ENCODE measurements at places on chromosomes 11 and 22.
A peak's percentile ranks its signal among the peaks of the same experiment; 100 is the strongest.

DNA sequence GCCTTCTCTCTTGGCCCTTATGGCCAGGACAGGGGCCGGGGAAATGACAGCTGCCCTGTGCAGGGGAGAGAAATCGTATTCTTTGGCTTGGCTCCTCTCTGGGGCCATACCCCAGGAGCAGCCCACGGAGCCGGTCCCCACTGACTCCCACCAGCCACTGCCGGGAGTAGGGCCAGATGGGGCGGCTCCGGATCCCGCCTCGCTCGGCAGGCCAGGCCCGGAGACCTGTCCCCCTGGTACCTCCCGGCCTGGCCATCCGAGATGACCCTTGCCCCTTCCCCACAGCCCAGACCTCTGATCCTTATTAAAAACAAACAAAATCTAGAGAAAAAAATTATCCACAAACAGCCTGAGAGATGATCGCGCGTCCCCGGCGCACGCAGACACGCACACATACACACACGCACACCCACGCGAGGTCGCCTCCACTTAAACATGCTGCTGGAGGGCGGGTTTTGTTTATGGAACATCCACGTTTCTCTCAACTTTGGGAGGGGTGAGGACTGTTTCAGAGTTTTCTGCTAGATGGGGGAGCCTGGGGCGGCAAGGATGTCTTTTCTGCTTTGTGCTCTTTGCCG, 59.1 kb downstream of the IGLL1 start:
- no peak for DNase-seq

DNA sequence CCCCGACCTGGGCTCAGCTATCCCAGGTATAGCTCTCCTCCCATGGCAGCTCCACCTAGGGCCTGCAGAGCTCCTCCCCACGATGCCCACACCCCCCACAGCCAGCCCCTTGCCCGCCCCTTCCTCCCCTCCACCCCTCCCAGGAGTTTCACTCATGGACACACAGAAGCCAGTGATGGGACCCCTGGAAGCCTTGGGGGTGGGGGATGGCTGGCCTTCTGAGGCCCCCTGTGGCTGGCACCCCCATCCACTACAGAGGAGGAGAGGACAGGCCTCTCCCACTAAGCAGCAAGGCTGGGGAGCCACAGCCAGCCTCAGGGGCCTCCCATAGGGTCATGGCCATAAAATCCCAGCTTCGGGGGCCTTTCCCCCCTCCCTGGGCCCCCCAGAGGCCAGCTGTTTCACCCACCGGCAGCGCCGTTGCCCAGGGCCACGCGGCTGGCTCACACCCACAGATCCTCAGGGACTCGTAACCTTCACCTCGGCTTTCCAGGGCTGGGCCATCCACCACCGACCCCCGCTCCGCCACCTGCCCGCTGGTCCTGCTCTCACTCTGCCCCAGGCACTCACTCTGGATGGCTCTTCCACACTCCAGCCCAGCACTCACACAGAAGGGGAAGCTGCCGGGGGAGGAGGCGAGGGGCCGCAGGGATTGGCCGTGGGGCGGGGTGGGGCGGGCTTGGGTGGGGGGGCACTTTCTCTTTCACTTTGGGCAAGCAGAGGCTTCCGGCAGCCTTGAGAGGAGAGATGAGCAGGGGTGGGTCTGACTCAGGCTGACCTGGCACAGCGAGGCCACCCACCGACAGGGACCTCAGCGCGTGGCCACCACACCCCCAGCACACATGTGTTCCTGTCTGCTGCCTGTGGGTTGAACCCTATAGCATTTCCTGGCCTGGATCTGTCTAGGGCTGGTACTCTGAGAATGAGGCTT, 2.2 kb downstream of the SLC25A22 start:
- DNase-seq: peak; percentile 63

GRCh38 chr11:57700425-57700824, 11.6 kb downstream of the MED19 start:
- no peak for DNase-seq

DNA sequence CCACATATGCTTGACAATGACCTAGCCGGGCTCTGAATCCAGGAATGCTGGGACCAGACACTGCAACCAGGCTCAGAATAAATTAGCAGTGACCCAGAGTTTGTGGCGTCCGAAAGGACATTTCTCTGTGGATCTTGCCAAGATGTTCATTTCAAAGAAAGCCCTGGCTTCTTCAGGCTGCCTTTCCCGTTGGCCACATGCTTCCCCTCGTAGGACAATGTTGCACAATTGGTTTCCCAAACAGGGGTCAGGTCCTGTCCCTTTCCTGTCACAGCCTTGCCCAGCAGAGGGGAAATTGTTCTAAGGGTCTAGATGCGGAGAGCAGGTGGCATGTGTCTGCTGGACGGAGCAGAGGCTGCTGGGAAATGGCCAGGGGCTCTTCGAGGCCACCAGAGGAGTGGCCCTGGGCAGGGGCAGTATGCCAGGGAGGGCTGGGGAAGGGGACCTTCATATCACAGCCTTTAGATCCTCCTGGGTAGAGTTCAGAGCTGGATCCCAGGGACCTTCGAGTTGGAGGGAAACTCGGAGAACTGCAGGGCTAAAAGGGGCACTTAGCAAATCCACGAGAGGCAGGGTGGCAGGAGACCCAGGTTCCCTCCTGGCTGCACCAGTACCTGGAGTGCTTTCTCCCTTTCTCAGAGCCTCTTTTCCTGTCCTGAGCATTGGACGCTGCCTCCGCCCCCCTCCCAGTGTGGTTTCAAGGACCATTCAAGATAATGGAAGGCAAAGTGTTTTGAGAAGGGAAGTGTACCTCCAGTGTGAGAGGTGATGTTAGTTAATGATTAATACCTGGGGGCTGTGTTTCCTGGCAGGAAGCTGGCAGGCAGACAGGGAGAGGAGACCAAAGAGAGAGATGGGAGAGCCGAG, 42.3 kb downstream of the C11orf96 start:
- no peak for DNase-seq

DNA sequence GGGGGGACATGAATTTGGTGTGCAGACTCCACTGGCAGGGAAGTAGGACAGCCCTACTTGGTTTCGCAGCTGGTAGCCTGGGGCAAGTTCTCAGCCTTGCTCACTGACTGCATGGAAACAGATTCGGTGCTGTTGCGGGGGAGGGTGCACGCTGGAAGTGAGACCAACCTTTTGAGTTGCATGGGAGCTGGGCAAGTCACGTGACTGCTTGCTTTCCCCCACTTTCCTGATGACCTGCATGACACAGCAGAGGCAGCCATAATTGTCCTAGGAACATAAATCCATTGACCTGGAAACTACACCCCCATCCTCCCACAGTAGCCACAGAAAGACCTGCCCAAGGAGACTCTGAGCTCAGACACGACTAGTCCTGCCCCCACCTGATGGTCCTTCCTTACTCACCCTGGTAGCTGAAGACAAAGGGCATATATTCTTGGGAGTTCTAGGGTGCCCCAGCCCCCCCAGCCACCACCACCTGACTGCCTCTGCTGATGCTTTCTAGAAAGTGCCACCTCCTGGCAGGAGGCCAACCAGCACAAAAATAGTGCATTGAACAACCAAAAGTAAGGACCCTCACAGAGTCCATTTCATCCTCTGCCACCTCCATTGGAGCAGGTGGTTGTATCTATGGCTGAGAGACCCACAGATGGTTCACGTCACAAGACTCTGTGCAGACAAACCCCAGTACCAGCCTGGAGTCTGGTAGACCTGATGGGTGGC, 4.1 kb upstream of the HBG2 start:
- no peak for DNase-seq

DNA sequence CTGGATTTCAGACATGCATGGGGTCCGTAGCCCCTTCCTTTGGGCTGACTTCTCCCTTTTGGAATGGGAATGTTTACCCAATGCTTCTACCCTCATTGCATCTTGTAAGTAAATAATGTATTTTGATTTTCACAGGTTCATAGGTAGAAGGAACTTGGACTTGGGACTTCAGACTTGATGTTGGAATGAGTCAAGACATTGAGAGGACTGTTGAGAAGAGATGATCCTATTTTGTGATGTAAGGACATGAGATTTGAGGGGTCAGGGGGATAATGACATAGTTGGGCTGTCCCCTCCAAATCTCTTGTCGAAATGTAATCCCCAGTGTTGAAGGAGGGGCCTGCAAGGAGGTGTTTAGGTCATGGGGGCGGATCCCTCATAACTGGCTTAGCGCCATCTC, 933 bp upstream of the KRTAP5-10 start:
- no peak for DNase-seq

- DNase-seq: no peak
These were observed 109.2 kb downstream of the TSPAN18 start for GRCh38 chr11:44835938-44836337.

GRCh38 chr11:120021391-120021953, 116.4 kb downstream of the TRIM29 start:
- DNase-seq: no peak

GRCh38 chr11:60428517-60428916, 855 bp upstream of the MS4A5 start:
- DNase-seq: no peak

DNA sequence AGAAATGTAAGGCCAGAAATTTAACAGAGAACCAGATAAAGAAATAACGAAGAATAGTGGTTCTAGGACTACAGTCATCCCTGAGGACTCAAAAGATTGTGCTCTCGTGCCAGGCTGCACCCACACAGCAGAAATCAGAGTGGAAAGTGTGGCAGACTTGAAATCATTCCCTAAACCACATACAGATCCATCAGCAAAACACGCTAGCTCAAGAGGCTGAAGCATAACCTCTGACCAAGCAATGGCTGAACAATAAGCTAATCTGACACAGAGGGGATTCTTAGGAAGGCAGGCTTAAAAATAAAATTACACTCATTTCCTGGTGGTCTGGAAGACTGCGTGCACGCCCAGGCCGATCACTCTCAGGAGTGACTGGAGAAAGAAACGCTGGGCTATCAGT, 19.0 kb downstream of the NCF4 start:
- no peak for DNase-seq

DNA sequence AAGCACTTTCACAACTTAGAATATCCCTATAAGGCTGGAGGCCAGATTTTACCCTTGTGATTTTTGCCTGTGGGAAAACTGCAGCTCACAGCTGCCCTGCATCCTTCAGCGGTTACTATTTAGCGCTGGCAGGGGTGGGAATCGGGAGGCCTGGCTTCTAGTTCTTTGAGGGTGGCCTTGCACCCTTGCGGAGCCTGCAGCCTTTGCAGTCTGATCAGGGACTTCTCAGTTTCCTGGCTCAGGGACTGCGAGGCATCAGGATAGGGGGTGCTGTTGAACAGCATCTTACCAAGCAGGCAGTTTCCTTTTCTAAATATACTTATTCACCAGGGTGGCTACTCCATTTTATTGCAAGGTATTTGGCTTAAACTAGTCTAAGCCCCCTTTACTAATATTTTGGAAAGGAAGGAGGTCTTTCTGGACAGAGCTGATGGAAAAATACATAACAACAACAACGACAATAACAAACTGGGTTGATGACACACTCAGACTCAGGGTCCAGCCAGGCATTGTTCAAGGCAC, 2.9 kb upstream of the APOA1 start:
- no peak for DNase-seq

DNA sequence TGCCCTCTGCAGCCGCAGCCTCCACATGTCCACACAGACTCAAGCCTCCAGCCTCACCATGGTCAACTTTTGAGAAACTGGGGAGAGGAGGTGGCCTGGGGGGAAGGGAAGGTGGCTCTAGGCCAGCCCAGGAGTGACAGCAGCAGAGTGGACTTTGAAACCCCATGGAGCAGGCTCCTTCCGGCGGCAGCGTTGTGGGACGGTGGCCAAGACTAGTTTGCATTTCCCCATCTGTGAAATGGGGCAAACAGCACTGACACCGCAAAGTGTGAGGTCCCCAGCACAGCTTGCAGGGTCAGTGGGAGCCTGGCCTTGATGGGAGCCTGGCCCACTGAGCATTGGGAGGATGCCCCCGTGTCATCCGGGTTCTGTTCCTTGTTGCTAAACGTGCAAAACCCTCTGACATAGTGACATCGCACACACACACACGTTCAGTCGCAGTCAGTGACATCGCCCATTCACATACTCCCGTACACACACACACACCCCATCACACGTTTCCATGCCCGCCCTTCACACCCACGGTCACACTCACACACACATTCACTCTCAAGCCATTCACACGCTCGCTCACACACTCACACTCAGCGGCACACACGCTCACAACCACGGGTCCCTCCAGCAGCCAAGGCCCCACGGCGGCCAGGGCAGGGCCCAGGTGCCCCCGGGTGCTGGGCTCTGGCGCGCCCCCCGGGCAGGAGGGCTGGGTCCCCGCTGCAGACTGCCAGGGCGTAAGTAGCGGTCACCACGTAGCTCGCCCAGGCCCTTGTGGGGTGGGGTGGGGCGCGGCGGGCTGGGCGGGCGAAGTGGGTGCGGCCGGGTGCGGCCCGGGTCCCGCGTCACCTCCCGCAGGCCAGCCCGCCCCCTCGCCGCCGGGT, 585 bp downstream of the CYB5R3 start:
- DNase-seq: no peak

GRCh38 chr11:70297341-70297740, 26.9 kb downstream of the PPFIA1 start:
- DNase-seq: no peak

DNA sequence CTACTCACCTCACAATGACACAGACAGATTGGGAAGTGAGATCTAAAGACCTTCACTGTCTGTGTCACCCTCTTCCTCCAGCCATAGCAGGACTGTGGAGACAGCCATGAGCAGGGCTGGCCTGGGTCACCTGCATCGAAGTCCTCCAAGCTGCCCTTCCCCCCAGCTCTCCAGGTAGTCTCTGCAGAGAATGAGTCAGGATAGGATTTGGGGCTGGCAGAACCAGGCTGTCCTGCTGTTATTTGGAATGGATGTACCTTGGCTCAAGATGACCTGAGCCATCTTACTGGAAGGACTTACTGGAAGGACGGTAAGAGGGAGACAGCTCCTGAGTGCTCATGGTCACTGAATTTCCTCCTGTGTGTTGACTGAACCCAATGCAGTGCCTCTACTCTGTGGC, 29.2 kb downstream of the GGTLC2 start:
- no peak for DNase-seq

DNA sequence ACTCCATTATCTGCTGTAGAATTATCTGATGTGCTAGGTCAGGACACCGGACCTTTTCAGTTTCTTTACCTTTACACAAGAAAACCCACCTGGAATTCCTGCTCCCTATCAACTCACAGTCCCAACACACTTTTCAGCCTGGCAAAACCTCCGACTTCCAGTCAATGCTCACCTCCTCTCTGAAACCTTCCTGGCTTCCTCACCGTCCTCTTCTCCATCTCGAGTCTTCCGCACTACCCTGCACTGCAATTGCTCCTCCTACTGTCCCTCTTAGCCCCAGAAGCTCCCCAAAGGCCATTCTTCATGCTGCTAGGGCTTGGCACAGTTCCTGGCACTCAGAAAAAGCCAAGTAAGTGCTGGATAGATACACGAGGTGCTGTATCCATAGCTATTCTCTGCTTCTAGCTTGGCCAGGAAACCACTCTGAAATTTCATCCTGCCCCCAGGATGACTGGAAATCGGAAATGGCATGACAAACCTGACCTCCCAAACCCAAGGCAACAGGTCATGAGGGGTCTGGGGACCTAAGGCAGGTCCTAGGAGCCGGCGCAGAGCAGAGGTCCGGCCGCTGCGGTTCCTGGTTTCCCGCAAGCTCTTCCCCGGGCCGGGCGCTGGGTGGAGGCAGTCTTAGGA, 702 bp downstream of the SYN3 start:
- DNase-seq: no peak

- DNase-seq: no peak
These were observed 87.0 kb downstream of the ATXN10 start for GRCh38 chr22:45758603-45759002.

- DNase-seq: no peak
These were observed 1187.6 kb downstream of the BRD1 start for GRCh38 chr22:48639896-48640748.
